Daoy (cell line): ENCODE measurements at places on chromosomes 16 and 17. TPM values are rescaled to one million over a fixed set of nuclear protein-coding genes. Genes with fewer than 3 reads are reported as not detected.

The RDM1 gene
- total RNA-seq: 0.86 and 4.3 TPM in 2 replicates

The SNX20 gene
- not detected in 2 replicates for total RNA-seq

The PRAC2 gene
- not detected in 2 replicates for total RNA-seq

The GPRC5B gene
- total RNA-seq: 1.3 and 8.8 TPM in 2 replicates

The KRT31 gene
- not detected in 2 replicates for total RNA-seq

The HOXB3 gene
- 1.3 and 3.1 TPM in 2 replicates for total RNA-seq

The NUP88 gene
- total RNA-seq: 192 and 198 TPM in 2 replicates

The CSH2 gene
- total RNA-seq: not detected in 2 replicates

The SSTR5 gene
- not detected in 2 replicates for total RNA-seq

The KRTAP2-3 gene
- total RNA-seq: not detected in 2 replicates

The SAT2 gene
- total RNA-seq: 24.0 and 71.8 TPM in 2 replicates

The TP53TG3B gene
- 3.4 TPM in 1 of 2 replicates, not detected in the other for total RNA-seq

The QRICH2 gene
- total RNA-seq: 0.45 and 1.5 TPM in 2 replicates

The RND2 gene
- total RNA-seq: 0.11 TPM in 1 of 2 replicates, not detected in the other

The KRT12 gene
- total RNA-seq: not detected in 2 replicates

The GPS1 gene
- 180 and 190 TPM in 2 replicates for total RNA-seq

The ANKRD40CL gene
- not detected in 2 replicates for total RNA-seq

The AXIN2 gene
- total RNA-seq: 1.9 and 2.7 TPM in 2 replicates

The SLC5A10 gene
- 0.06 TPM in 1 of 2 replicates, not detected in the other for total RNA-seq

The GGT6 gene
- not detected in 2 replicates for total RNA-seq

The SLC13A2 gene
- not detected in 2 replicates for total RNA-seq

The ETV4 gene
- total RNA-seq: 27.7 and 51.4 TPM in 2 replicates

The MRPL58 gene
- total RNA-seq: 155 and 172 TPM in 2 replicates

The KPNA2 gene
- 475 and 524 TPM in 2 replicates for total RNA-seq

The IL34 gene
- total RNA-seq: 0.54 and 2.7 TPM in 2 replicates

The SRCIN1 gene
- total RNA-seq: 0.03 and 0.80 TPM in 2 replicates

The CLDN7 gene
- total RNA-seq: not detected in 2 replicates

The PPL gene
- total RNA-seq: 0.06 and 0.27 TPM in 2 replicates

The FAM222B gene
- total RNA-seq: 2.3 and 3.1 TPM in 2 replicates

The CCL17 gene
- not detected in 2 replicates for total RNA-seq

The KRT36 gene
- not detected in 2 replicates for total RNA-seq

The SLC38A8 gene
- total RNA-seq: not detected in 2 replicates

The KRT40 gene
- total RNA-seq: not detected in 2 replicates

The IL17C gene
- not detected in 2 replicates for total RNA-seq

The WNT9B gene
- 0.06 TPM in 1 of 2 replicates, not detected in the other for total RNA-seq

The EPX gene
- not detected in 2 replicates for total RNA-seq

The NOXO1 gene
- total RNA-seq: not detected in 2 replicates

The GPRC5C gene
- total RNA-seq: 39.3 and 53.5 TPM in 2 replicates

The MFSD6L gene
- not detected in 2 replicates for total RNA-seq

The PRCD gene
- 0.51 TPM in 1 of 2 replicates, not detected in the other for total RNA-seq

The FOXN1 gene
- total RNA-seq: not detected in 2 replicates

The TMC5 gene
- total RNA-seq: 0.23 TPM in 1 of 2 replicates, not detected in the other

The SCNN1G gene
- 0.06 TPM in 1 of 2 replicates, not detected in the other for total RNA-seq

The CCDC78 gene
- 0.23 and 0.24 TPM in 2 replicates for total RNA-seq

The ERI2 gene
- 20.2 and 20.5 TPM in 2 replicates for total RNA-seq

The ADAM11 gene
- 0.17 TPM in 1 of 2 replicates, not detected in the other for total RNA-seq

The CETP gene
- not detected in 2 replicates for total RNA-seq

The METTL16 gene
- total RNA-seq: 20.2 and 21.2 TPM in 2 replicates

The CHST5 gene
- 0.30 TPM in 1 of 2 replicates, not detected in the other for total RNA-seq

The TBC1D3I gene
- total RNA-seq: not detected in 2 replicates
